ENCODE measurements at places on chromosomes 4 and X. TPM values are rescaled to one million over a fixed set of nuclear protein-coding genes. Genes with fewer than 3 reads are reported as not detected.

Gene PRKG2
- polyA plus RNA-seq = 0.16 TPM

Gene FAM9C
- not detected for polyA plus RNA-seq

Gene STEEP1
- 23.8 TPM for polyA plus RNA-seq

Gene NBDY
- polyA plus RNA-seq = 47.9 TPM

Gene SPIN3
- polyA plus RNA-seq = 6.6 TPM

Gene TLR6
- polyA plus RNA-seq = 0.79 TPM

Gene MSANTD1
- polyA plus RNA-seq = 0.22 TPM

Gene ATP2B3
- 0.02 TPM for polyA plus RNA-seq

Gene ADRA2C
- 9.7 TPM for polyA plus RNA-seq

Gene GPRASP1
- 5.3 TPM for polyA plus RNA-seq

Gene TLR1
- polyA plus RNA-seq = 4.1 TPM

Gene RTL9
- 0.02 TPM for polyA plus RNA-seq

Gene DMRTC1
- not detected for polyA plus RNA-seq

Gene NSD2
- polyA plus RNA-seq = 7.3 TPM

Gene CLDN34
- not detected for polyA plus RNA-seq

Gene PAGE2B
- polyA plus RNA-seq = not detected

Gene GAB1
- polyA plus RNA-seq = 2.3 TPM

Gene TCEAL7
- polyA plus RNA-seq = 13.8 TPM

Gene SGCB
- 29.8 TPM for polyA plus RNA-seq

Gene RBM47
- 8.9 TPM for polyA plus RNA-seq

Gene F8A1
- polyA plus RNA-seq = 31.6 TPM

Gene PAK3
- 7.2 TPM for polyA plus RNA-seq

Gene DMD
- 13.2 TPM for polyA plus RNA-seq

Gene RAP1GDS1
- polyA plus RNA-seq = 14.4 TPM

Gene PCDH18
- 11.7 TPM for polyA plus RNA-seq

Gene SLC39A8
- 7.0 TPM for polyA plus RNA-seq

Gene TXK
- 0.45 TPM for polyA plus RNA-seq

Gene VCX2
- not detected for polyA plus RNA-seq

Gene PNMA6A
- polyA plus RNA-seq = 0.91 TPM

Gene CXCL6
- polyA plus RNA-seq = 13.9 TPM

Gene NALF2
- polyA plus RNA-seq = 1.2 TPM

Gene TMEM31
- polyA plus RNA-seq = not detected

Gene POU3F4
- not detected for polyA plus RNA-seq

Gene ATOH1
- not detected for polyA plus RNA-seq

Gene EMCN
- polyA plus RNA-seq = 31.4 TPM

Gene ADGRG2
- polyA plus RNA-seq = 7.6 TPM

Gene CT45A6
- polyA plus RNA-seq = not detected

Gene DUX4
- not detected for polyA plus RNA-seq

Gene CXorf49
- polyA plus RNA-seq = 0.40 TPM

Gene HS6ST2
- 0.10 TPM for polyA plus RNA-seq

Gene MAGEC3
- not detected for polyA plus RNA-seq

Gene POLN
- polyA plus RNA-seq = 5.7 TPM

Gene PCYT1B
- polyA plus RNA-seq = 0.66 TPM

Gene SMAD1
- polyA plus RNA-seq = 11.3 TPM

Gene PDK3
- polyA plus RNA-seq = 7.6 TPM

Gene HSFX1
- polyA plus RNA-seq = not detected

Gene DAPP1
- polyA plus RNA-seq = 1.2 TPM

Gene SPARCL1
- 416 TPM for polyA plus RNA-seq

Gene RAB33A
- 0.95 TPM for polyA plus RNA-seq

Gene MAN2B2
- polyA plus RNA-seq = 8.7 TPM

Gene TEX13B
- not detected for polyA plus RNA-seq
